Hypothalamus (tissue), 51 donors: ENCODE measurements at places on chromosomes 6 and 20.

- no peak for DNase-seq
Measured at GRCh38 chr20:60352596-60352995, 394.4 kb downstream of the CDH26 start.

DNA sequence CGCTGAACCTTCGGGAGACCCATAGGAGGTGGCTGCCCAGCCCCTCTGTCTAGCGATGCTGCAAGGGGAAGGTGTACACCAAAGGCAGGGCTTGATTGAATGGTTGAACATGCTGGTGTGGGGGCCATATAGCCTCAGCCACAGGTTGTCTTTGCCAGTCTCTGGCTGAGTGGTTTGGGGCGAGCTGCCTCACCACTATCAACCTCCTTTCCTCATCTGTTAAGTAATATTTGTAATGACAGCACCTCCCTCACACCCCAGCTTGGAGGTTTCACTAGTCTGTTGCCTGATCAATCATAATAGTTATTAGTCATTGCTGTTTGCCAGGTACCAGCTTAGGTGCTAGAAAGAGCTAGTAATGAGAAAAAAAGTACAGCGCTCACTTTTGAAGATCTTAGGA lies 11.8 kb upstream of the ZNF831 start:
- DNase-seq, result no peak

DNA sequence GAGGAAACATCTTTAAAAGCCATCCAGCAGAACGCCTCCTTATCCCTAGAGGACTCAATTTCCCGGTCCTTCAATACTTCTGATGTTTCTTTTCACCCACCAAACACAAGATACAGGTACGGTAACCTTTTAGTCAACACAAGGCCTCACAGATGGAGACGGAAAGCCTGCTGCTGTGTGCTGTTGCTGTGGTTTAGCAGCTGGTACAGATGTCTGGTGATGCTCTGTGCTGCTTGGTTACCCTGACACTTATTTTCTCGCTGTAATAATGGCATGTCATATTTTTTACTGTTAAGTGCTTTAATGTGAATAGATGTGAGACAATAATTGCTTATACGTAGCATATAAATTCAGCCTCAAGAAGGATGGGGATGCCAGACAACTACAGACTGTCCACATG lies 25.3 kb downstream of the GMDS start:
- DNase-seq, result no peak

DNA sequence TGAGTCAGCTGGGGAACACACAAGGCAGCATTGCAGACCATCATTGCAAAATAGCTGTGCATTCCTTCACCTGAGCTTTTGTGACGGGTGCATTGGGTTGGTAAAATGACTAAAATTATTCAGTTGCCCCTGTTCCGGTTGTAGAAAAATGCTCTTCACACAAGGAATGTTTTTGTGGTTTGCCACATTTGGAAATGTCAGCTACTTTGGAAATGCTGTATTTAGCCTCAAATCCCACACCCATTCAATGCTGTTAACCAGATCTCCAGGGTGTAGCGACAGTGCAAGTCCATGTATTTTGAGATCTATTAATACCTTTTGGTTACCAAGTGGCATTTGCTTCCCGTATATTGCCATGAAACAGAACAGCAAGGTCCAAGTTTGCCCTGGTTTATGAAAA lies 201.2 kb downstream of the FOXA2 start:
- no peak for DNase-seq

GRCh38 chr20:20519269-20519668 lies 151.4 kb downstream of the INSM1 start:
- DNase-seq, result no peak

DNA sequence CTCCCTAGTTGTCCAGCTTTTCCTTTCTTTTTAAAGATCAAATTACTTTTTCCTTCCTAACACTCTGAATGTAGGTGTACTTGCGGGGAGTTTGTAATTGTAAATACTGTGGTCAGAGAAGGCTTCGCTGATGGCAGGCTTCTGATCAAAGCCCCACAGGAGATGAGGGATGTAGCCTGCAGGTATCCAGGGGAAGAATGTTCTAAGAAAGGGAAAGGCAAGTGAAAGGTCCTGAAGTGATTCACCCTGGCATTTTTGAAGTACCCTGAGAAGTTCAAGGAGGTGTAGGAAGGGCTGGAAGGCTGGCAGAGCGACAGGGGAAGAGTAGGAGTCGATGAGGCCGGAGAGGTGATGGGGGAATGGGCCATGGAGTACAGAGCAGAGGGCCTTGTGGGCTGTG lies 38.2 kb upstream of the CCN6 start:
- DNase-seq, result no peak

- no peak for DNase-seq
Measured at GRCh38 chr20:38125157-38126056, 39.7 kb downstream of the TGM2 start.

GRCh38 chr6:34865107-34865506 lies 22.7 kb downstream of the TAF11 start:
- no peak for DNase-seq

- no peak for DNase-seq
Measured at GRCh38 chr6:17729223-17730077, 22.7 kb upstream of the NUP153 start.

DNA sequence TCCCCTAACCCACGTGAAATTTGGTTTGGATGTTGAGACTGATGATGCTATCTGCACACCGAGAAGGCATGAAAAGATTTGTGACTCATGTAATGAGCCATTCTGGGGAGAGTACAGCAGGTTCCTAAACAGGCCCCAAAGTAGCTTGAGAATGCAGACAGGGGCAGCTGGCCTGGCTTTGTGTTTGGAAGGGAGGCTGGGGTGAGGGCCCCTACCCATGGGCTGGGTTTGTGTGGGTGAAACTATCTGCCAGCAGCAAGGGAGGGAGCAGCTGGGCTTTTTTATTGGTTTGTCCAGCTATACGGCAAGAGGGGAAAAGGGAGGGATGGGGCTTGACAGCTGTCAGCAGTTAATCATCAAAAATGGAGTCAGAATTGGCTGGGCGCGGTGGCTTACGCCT lies 87.0 kb upstream of the RNF24 start:
- DNase-seq, result peak; percentile 6

DNA sequence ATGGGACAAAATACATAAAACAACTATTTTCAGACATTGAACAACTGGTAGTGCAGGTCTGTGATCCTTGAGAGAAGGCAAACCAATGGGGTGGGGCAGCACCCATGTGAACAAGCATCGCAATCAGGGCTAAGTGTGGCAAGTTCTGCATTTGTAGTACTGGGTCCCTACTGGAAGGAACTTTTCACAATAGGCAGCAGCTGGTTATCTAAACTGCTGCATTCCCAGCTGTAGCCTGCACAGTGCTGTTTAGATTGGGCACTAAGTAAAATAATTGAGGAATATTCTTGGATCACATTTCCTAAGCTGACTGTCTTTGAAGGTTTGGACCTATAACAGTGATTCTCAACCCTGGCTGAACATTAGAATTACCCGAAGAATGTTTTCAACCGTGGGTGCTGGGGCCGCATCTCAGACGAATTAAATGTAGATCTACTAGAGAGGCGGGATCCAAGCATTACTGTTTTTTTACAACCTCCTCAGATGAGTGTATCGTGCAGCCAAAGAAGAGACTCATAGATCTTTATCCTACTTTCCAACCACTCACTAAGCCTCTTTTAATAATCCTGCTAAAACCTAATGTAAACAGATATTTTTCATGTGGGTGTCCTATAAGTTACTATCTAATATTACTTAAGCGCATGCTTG lies 12.4 kb upstream of the MAP3K4 start:
- DNase-seq, result no peak

GRCh38 chr6:30260036-30260504 lies 46.9 kb upstream of the TRIM26 start:
- no peak for DNase-seq

- no peak for DNase-seq
Measured at GRCh38 chr6:40903456-40903855, 135.6 kb downstream of the UNC5CL start.

DNA sequence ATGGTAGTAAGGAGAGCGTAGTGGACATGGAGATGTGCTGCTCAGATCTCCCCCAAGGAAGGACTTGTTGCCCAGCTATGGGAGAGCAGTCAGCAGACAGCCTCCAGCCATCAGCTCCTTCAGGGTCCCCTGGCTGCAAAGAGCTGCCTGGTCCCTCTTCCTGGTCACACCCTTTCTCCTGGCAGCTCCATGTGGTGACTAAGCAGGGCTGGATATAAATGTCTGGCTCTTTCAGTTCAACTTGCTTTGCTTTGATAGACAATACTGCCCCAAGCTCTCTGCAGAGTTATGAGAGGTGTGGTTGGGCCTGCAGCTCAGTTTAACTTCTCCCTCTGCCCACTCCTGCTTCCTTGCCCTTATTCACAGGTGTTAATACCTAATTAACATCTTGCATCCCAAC lies 64.1 kb upstream of the DDR1 start:
- no peak for DNase-seq

- DNase-seq, result no peak
Measured at GRCh38 chr6:115004982-115005381, 662.2 kb upstream of the HS3ST5 start.

DNA sequence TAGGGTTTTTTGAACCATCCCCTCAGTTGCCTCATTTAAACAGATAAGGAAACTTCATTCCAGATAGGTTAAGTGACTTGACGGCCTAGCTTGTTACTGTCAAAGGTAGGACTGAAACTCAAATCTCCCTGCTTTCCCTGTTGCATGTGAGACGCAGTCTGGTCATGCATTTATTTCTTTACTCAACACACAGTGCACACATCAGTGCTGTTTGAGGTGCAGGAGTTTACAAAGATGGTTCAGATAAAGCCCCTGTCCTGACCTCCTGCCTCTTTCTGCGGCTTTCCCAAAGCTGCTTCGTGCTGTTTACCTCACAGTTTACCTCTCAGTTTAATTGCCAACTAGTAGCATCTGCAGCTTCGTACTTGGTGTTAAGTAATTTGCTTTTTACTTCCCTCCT lies 26.6 kb downstream of the TIAM2 start:
- DNase-seq, result no peak

DNA sequence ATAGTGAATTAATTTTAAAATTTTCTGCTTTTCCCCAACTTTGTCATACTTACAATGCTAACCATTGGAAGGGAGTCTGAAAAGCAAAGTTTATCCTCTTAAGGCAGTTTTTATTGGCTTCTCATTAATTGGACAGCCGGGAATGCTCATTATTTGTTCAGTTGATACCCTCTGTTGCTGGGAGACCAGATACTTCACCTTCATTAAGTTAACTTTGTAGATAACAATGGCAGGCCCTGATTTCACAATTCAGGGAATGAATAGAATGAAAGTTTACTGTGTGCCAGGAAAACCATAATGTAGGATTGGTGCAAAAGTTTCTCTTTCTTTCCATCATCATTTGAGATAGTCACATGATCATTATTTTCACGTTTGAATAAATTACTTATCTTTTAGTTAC lies 49.0 kb downstream of the COL19A1 start:
- no peak for DNase-seq

DNA sequence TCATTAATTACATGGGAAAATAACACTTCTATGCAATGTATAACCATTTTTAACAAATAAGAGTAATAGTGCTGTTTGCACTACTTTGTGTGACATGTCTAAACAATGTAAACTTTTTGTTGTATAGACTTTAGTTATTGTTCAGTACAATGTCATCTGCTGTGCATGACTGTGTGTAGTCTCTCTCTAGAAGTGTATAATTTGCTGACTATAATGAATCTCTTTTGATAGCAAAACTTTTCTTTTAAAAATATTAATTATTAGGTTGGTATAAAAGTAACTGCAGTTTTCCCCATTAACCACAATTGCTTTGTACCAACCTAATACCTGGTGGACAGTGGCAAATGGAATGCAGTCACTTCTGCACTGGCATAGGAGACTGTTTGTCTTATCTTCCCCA lies 124.2 kb upstream of the SGK1 start:
- DNase-seq, result no peak

GRCh38 chr6:133306931-133307330 lies 65.8 kb downstream of the EYA4 start:
- DNase-seq, result no peak

DNA sequence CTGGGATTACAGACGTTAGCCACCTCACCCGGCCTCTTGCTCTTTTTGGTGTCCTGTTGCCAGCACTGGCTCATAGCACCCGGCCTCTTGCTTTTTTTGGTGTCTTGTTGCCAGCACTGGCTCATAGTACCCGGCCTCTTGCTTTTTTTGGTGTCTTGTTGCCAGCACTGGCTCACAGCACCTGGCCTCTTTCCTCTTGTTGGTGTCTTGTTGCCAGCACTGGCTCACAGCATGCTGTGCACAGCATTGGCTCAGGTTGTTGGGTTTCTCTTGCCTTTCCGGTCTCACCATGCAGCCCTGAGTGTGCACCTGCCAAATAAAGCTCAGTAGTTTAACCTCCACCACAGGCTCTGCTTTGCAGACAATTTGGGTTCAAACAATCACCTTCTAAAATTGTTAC lies 208.2 kb downstream of the THBS2 start:
- peak; percentile 8 for DNase-seq

GRCh38 chr20:49219924-49220831 lies 962 bp downstream of the DDX27 start:
- no peak for DNase-seq
